ENCODE measurements at places on chromosomes 4 and X.

DNA sequence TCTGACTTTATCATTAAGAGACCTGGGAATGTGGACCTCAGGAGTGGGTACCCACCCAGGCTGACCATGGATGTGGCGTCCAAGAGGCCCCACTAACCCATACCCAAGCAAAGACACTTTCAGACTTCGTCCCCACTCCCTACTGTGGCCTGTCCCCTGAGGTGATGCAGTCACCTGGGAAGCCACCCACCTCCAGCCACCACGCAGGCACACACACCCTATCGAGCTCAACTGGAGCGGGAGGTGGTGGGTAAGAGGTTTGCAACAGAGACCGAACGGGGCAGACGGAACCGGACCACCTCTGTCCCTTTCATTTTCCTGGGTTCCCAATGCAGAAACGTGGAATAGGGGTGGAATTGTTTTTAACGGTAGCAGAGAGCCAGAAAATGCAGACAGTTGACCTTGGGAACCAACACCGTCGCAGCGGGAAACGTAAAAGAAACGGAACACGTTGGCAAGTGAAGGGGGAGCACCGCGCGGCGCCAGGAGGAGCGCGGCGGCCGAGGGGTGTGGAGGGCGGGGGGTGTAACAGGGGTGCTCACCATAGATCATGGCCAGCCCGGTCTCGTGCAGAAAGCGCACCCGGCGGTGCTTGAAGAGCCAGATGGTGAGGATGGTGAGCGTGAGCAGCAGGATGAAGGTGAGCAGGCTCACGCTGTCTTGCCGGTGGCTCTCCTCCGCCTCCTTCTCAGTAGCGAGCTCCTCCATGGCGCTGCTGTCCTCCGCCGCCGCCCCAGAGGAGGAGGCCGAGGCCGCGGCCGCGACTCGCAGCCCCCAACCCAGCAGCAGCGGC, 559 bp downstream of the SLC9A7 start:
- no peak for DNase-seq

GRCh38 chr4:124803641-124804040, 91.1 kb upstream of the ANKRD50 start:
- DNase-seq: peak; percentile 32

DNA sequence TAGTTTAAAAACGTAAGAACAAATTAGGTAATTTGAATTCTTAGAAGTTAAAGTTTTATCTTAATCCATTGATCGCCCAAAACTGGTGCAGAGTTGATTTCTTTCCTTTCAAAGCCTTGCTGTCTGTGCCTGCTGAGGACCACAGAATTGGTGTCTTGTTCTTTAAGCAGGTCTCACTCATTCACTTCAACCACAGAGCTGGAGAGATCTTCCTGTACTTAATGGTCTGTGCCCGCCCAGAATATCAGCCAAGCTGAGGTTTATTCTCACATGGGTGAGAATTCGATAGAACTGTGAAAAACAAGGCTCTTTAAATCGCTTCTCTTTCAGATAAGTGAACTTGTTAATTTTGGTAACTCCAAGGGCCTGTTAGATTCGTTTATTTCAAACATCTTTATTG, 31.6 kb downstream of the DCUN1D4 start:
- no peak for DNase-seq

- no peak for DNase-seq
Observed at GRCh38 chr4:30756553-30756952, 36.4 kb downstream of the PCDH7 start.

- no peak for DNase-seq
Observed at GRCh38 chr4:23736466-23736865, 153.4 kb downstream of the PPARGC1A start.

- no peak for DNase-seq
Observed at GRCh38 chr4:38503689-38504395, 160.2 kb upstream of the KLF3 start.

- no peak for DNase-seq
Observed at GRCh38 chr4:7971159-7971631, 31.5 kb upstream of the AFAP1 start.

DNA sequence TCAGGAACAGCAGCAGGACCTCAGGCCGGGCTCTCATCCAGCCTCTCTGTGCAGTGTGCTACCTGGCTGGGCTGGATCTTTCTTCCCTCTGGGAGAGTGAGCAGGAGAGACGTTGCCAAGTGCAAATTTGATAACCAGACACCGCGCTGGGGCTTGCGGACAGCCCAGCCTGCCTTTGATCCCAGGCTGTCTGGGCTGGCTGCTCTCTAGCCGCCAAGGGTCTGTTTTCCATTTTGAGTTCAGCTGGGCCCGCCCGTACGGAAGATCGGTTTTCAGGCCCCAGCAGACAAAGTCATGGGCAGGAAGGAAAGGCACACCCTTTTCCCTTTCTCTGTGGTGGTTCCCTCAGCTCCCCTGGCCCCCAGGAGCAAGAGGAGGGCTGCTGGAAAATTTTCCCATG, 90.2 kb downstream of the CPZ start:
- DNase-seq: no peak

GRCh38 chr4:53886090-53886489, 178.3 kb downstream of the CHIC2 start:
- DNase-seq: no peak

DNA sequence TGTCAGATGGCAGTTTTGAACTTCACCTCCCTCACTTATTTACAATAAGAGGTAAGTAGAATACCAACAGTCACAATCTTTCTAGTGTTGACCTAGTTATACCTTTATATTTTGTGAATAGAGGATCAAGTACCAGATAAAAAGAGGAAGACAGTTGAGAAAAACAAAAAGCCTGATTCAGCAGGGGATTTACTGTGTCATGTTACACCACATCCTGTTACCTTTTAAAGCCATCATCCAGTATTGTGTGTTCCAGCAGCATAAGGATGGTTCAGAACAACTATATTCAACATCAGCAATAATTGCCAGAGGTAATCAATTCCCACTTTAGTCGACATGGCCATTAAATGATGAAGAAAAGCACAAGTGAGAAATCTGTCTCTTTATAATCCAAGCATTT, 21.3 kb upstream of the CXCL6 start:
- DNase-seq: no peak

DNA sequence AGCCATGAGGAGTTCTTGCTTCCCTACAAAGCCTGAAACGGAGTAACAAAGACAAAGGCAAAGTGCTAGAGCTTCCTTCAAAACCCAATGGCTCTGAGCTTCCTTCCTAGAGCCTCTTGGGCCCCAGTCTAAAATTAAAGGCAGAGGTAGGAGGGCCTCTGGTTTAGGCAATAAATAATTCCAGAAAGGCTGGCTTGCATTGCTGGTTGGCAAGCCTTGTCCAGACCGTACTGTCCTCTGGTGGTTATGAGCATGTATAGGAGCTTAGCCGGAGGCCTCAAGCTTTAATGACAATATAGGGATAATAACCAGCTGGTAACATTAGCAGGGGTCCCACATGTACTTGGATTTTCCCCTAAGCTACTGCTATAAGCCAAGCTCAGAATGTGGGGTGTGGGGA, 237.3 kb downstream of the AR start:
- no peak for DNase-seq

- DNase-seq: no peak
Observed at GRCh38 chrX:74461384-74461783, 40.1 kb downstream of the SLC16A2 start.

DNA sequence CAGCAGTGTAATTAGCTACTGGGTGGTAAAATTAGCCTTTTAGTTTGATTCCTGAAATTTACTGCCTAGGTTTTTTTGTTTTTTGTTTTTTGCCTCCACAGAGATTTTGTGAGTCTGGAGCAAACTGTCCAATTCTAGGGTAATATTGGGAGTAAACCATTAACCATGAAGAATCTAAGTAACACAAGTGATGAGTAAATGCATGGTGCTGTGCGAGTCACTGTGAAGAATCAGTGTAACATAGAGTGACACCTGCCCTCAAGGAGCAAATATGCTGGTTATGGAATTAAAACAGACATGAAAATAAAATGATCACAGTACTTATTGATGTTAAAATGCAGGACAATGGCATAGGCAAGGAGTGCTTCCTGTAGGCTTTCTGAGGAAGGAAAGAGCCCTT, 60.1 kb downstream of the LRP2BP start:
- DNase-seq: no peak

- DNase-seq: no peak
Observed at GRCh38 chrX:129724754-129725153, 14.0 kb upstream of the XPNPEP2 start.

DNA sequence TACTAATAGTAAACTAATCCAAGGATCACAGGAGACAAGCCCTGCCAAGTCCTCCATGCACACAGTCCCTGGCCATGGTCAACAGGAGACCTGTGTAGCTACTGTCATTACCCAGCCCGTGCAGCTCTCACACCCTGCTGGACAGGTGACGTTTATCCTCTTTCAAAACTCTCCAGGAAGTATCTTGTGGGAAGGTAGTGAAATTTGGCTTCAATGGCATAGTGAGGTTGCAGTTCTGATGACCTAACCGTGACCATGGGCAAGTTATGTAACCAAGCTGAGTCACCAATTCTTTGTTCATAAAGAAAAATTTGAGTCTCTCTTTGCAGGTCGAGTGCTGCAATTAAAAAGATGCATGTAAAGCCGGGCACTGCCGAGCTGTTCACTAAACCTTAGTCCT, 11.3 kb upstream of the SLC2A9 start:
- peak; percentile 82 for DNase-seq

DNA sequence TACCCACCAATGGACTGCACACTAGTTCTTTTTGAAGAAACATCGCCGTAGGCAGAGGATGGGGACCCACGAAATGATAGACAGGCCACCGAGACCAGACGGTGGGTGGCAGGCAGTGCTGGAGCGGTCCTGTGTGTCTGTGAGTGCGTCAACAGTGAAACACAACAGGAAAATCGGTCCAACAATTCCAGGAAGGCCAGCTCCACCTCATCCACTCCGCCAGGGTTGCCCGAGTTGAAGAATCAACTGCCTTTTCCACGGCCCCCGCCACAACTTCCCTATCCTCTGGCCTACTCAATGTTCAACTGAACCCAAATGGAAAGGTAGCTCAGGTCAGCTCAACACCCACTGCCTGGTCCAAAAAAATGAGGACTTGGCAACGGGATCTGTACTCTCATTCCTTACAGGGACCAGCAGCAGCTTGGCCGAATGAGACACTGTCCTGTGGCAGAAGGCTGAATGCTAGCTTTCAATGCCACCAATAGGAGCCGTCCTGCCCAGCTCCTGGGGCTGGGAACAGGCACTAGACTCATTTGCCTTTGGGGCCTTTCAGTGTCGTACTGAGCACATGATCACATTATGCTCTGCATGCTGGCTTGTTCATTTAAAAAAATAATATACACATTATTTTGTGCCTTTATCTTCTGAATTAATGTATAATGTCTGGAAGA, 43.5 kb downstream of the MID1 start:
- DNase-seq: no peak

- no peak for DNase-seq
Observed at GRCh38 chr4:29538889-29539646, 1181.1 kb upstream of the PCDH7 start.

DNA sequence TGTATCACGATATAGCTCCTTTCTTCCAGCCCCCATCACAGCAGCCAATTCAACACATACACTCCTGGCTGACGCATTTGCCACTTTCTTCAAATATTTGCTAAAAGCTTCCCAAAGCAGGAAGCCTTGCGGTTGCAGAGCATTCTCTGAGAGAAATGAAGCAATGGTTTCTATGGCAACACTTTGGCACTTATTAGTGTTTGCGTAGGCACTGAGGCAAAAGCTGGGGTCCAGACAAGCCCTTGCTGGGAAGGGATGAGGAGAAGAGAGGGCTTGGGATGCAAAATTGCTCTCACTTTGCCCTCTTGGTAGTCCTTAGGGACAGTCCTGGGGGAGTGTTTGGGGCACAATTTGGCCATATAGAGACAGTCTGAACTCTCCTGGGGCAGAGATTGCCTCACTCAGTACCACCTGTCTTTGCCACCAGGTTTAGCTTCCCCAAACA, 55.0 kb upstream of the PAK3 start:
- peak; percentile 57 for DNase-seq

DNA sequence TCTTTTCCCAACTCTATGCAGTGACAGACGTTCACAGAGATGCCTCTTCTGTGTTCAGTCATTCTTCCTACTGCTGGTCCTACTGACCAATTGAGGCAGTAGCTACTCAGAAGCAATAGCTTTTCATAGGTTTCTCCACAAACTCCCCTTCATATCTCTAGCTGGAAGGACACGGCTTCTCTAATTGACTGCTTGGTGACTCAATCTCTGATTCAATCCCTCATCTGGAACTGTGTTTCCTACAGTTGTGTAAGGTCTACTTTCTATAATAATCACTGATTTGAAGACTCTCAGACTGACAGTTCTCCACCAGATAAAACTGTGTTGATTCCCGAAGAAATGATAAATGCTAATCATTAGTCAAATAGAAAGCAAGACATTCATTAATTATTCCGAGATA, 111.5 kb downstream of the DTHD1 start:
- DNase-seq: no peak

GRCh38 chr4:28354880-28355656, 1494.4 kb downstream of the STIM2 start:
- no peak for DNase-seq

GRCh38 chr4:25050370-25051078, 19.8 kb upstream of the LGI2 start:
- DNase-seq: no peak

GRCh38 chr4:183328832-183329231, 6.6 kb upstream of the CLDN24 start:
- peak; percentile 56 for DNase-seq

DNA sequence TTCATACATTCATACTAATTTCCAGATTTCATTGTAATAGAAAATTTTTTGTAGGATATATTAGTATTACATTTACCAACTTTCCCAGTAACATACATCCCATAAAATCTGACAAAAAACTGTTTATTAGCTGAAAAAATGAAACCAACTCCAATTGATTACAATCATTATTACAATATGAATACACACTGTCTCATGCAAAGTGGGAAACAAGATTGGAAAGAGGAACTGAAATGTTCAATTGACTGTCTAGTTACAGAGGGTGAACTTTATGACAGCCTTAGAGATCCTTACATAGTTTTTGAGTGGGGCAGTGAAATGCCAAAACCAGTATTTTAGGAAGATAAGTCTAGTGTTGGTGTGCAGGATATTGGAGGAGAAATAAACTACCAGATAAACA, 2.3 kb upstream of the AMBN start:
- no peak for DNase-seq

DNA sequence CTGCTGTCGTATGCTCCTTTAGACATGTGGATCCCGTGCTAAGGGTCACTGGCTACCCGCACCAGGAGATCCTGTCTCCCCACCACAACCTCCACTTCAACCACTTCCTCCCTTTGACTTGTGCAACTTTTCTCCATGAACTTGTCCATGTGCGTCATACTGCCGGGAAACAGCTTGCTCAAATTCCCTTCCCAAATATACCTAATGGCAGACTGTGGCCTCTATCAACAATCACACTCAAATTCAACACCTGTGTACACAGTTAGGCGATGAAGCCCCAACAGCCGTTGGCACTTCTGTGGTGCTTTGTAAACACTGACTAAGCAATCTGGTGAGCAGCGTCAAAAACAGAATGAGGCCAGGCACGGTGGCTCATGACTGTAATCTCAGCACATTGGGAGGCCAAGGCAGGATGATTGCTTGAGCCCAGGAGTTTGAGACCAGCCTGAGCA, 49.5 kb downstream of the CD99L2 start:
- DNase-seq: no peak

GRCh38 chr4:56764775-56765174, 56.7 kb downstream of the SPINK2 start:
- DNase-seq: no peak
